ENCODE measurements at places on chromosomes 3 and 15.

GRCh38 chr3:36907911-36908646 lies 36.8 kb downstream of the TRANK1 start:
- peak; percentile 32 for DNase-seq

GRCh38 chr15:72271895-72272212 lies 500 bp downstream of the PARP6 start:
- no peak for DNase-seq

GRCh38 chr3:143885780-143886427 lies 37.6 kb upstream of the SLC9A9 start:
- DNase-seq = no peak

DNA sequence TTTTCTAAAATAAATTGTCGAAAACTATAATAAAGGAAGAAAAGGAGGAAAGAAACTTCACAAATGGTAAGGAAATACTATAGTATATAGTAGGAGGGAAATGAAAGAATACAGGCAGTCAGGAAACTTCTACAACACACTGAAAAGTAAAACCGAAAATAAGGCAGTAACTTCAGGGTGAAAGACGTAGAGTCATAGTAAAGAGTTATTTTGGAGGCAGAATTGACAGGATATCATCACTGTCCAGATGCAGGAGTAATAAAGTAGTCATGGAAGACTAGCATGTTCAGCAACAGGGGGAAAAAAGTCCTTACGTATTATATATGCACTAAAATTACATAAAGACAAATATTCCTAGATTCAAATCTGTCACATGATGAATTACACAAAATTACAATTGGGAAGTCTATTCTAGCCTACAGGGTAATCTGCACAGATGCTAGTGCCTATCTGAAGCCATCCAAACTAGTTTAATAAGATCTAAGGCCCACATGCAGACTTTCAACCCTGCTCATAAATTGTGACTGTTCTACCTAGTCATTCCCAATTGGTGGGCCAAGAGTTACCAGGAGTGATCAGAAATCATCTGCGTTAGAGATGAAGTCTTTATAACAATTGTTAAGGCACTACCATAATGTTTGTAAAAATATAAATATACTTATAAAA lies 14.0 kb downstream of the VPS13C start:
- no peak for DNase-seq

DNA sequence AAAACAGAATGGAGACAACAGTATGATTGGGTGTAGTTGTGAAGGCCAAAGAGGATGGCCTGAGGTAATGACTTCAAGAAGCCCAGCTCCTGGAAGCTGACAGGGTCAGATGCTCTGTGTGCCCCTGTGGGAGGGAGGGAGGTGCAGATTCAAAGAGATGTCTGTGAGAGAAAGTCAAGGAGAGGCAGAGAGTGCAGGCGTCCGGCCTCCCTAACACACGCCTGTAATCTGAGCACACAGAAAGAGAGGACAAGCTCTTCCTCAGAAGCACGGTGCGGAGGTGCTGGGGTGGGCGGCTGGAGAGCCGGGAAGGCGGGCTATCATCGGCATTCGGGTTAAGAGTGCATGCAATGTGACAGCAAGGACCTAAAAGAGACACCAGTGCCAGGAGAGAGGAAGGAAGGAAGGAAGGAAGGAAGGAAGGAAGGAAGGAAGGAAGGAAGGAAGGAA lies 238.2 kb upstream of the HES1 start:
- DNase-seq = no peak

- DNase-seq = no peak
Observed at GRCh38 chr3:71921036-71921435, 136.1 kb upstream of the PROK2 start.

GRCh38 chr15:66124651-66125050 lies 128.9 kb downstream of the MEGF11 start:
- DNase-seq = no peak

DNA sequence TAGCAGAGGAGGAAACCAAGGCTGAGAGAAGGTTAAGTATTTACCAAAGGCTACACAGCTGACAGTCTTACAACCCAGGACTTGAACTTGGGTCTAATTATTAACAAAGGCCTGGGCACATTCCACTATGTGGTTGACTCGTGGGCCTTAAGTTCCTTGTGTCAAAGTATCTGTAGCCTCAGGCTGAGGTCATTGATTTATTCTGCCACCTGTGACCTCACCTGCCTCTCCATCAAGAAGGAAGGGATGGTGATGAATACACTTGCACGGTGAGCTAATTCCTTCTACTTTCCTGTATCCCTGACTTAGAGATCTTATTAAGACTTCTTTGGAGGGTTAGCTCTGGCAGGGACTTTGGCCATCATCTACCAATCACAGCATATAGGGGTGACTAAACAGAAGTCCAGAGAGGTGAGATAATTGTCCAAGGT lies 19.9 kb upstream of the LRRC58 start:
- DNase-seq = peak; percentile 86

GRCh38 chr15:56496635-56497034 lies 31.7 kb upstream of the MNS1 start:
- DNase-seq = peak; percentile 31

DNA sequence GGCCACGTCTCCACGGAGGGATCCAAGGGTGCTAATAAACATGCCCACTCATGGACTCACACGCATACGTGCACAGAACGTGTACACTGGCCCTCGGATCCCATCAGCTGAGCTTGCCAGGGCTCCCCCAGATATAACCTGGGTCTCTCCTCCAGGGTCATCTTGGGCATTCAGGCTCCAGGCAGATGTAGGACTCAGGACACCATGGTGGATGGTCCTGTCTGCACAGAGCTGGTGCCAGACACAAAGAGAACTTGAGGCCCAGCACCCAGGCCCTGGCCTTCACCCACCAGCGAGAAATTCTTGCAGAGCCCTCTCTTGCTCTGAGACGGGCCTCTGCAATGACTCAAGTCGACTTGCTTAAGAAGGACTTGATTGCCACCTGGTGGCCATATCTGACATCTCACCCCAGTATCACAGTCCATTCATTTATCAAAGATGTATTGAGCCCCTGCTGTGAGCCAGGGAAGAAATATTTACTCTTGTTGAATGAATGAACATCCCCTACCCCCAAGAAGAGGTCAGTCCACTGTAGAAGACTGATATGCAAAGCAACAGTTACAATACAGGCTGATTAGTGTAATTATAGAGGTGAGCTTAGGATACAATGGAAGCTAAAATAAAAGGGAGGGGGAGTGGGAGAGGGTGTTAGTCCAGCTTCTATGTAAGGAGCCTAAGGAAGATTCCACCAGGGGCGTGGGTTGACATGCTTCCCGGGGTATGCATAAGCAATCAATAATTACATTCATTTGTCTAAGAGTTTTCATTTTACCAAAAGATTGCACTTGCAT lies 34.2 kb upstream of the VPS8 start:
- peak; percentile 81 for DNase-seq

DNA sequence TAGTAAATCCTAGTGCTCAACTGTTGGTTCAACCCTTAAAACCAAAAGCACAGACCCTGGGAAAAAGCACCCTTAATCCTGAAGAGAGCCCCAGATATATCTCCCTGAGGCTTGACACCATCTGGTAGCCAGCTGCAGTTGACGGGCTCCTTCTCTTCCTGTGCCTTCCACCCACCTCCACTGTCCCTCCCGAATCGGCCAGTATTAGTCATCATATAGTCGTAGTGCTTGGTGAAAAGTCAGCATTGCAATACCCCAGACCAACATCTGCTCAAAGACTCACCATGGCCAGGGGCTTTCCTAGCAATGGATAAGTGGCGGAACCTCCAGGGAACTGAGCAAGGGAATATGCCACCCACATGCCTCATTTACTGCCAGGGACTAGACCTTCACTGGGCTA lies 125.6 kb upstream of the CRBN start:
- DNase-seq = no peak

DNA sequence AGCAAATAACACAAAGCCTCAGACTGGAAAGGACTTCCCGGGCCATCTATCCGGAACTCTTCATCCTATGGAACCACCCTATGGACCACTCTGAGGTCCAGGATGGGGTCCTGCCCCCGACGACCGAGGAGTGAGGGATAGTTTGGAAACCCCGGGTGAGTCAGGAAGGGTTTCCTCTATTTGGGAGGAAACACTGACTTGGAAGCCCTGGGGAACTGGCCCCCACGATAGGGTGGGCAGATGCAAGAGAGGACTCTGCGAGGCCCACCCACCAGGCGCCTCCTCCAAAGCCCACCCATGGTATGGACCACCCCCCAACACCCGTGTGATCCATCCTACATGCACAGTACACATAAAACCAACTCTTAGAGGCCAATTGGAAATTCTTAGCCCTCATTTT lies 69.4 kb downstream of the CPN2 start:
- no peak for DNase-seq

DNA sequence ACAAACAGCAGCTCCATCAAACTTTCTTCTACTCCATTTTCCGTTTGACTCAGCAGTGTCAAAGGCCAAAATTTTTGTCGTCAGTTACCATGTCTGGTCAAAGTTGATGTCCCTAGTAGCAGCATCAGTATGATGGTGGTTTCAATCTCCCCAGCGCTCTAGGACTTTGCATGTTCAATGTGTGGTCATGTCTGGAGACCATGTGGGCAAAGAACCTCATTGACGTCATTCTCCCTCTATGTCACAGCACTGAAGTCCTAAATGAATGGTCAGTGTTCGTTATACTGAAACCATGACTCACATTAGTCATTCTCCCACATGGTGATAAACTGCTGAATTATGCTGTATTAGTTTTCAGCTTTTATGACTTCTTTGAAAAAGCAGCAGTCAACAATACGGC lies 23.2 kb downstream of the SHC4 start:
- DNase-seq = peak; percentile 76

DNA sequence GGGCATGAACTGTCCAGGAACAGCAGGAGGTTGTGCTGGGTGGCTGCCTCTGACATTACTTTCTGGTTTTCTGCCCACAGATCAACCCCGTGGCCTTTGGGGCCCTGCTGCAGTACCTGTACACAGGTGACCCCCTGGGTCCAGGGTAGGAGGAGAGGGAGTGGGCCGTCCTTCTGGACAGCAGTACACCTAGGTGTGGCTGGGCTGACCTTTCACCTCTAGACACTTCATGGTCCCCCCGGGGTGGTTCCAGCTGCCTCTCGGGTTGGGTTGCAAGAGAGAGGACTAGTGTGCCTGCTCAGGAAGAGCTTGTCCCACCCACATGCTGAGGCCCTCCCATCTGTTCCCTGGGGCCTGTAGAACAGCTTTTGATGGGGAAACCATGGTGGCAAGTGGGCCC lies 3.7 kb downstream of the ABTB1 start:
- no peak for DNase-seq

DNA sequence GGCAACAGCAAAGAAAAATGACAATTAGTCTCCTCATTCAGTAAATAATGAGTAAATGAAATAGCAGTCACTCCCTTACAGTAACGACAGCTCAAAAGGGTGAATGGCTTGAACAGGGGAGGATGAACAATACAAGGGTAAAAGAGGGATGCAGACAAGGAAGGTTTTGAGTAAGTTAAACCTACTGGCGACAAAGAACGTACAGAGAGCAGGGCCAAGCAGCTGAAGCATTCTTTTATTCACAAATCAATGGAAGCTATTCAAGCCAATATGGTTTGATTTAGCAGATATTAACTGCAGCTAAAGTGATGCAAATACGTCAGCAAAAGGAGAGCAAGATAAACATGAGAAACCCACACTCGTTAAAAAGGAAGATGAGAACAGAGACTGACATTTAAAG lies 90.7 kb upstream of the ICE2 start:
- no peak for DNase-seq

DNA sequence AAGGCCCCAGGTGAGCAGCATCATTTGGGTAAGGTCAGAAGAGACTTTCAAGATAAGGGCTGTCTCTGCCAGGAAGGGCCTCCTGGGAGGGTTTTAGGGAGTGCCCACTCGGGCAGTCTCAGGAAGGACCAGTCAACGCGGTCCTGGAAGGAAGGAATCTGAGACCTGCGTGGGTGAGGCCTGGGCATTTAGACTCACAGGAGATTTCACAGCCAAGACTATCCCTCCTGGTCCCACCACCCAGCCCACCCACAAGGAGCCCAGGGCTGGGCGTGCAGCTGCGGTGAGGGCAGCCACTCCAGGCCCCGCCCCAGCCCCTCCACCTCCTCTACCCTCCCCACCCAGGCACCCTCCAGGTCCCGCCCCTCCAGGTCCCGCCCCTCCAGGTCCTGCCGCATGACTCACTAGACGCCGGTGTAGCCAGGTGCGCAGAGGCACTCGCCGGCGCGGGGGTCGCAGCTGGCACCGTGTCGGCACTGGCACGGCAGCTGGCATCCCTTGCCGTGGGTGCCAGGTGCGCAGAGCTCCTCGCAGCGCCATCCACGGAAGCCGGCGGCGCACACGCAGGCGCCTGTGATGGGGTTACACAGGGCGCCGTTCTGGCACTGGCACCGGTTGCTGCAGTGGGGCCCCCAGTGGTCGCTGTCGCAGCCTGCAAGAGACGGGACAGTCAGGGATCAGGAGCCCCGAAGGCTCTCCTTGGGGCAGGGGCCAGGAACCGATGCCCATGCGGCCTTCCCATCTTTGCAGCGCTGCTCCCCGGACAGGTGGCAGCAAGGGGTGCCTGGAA lies 112.7 kb downstream of the RAB11A start:
- DNase-seq = no peak

DNA sequence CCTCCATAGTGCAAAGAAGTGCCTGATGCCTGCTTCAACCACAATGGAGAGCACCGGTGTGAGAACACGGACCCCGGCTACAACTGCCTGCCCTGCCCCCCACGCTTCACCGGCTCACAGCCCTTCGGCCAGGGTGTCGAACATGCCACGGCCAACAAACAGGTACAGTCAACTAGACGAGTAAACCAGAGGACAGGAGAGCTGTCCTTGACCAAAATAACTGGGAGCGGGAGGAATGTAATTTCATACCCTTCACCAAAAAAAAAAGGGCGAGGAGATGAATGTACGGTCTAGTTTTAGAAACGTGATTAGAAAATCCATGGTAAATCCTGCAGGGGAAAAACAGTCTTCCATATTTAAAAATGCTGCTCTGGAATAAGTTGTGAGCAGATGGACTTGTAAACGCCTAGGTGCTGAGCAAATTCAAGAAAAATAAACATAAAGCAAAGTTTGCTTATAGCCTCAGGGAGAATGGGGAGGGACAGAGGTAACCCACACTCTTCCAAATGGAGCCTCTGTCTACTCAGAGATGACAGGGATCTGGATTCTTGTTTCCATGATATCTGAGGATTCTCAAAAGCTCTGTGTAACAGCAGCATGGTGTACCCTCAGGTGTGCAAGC lies 8.4 kb downstream of the THBS1 start:
- DNase-seq = no peak

GRCh38 chr3:10434938-10435336 lies 70.4 kb downstream of the ATP2B2 start:
- DNase-seq = no peak

DNA sequence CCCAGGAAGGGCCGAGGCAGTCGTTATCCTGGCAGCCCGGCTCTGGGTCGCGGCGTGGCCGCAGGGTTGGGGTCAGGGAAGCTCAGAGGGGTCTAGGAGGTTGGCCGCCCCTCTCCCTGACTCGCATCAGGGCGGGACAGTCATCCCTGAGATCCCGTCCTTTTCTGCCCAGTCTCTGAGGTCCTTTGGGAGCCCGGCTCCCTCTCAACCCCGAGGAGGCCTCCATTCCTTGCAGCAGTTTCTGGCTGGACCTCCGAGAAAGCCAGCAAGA lies 495 bp downstream of the HYAL2 start:
- no peak for DNase-seq
